ENCODE measurements at places on chromosomes 7 and 10.

DNA sequence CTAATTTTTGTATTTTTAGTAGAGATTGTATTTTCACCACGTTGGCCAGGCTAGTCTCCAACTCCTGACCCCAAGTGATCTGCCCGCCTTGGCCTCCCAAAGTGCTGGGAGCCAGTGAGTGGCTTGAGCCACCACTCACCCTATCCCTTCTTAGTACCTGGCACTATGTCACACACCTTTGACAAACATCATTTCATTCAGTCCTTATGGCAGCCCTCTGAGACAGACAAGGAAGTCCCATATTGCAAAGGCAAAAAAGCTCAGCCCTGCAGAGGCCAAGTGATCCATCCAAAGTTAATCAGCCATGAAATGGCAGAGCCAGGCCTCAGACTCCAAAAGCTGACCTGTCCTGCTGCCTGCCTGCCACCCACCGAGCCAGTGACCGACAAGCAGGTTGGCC is 39.9 kb upstream of the ECHDC3 start:
- no peak for DNase-seq

- no peak for DNase-seq
These were observed 8.8 kb upstream of the ABI1 start for GRCh38 chr10:26869528-26869927.

DNA sequence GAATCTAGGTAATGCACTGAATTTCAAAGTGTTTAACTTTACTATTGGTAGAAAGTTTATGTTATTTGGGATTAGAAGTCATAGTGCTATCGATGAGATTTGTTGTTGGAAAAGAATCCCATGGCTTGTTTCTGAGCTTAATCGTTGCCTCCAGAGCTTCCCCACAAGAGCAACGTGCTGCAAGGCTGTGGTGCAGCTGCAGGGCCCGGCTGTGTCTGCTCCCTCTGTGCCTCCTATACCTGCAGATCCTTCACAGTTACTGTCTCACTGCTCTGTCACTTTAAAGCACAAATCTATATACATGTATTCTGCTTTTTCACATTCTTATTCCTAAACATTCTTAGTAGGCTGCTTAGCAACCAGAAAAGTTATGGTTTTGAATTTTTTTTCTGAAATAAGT is 826.6 kb upstream of the COBL start:
- no peak for DNase-seq

DNA sequence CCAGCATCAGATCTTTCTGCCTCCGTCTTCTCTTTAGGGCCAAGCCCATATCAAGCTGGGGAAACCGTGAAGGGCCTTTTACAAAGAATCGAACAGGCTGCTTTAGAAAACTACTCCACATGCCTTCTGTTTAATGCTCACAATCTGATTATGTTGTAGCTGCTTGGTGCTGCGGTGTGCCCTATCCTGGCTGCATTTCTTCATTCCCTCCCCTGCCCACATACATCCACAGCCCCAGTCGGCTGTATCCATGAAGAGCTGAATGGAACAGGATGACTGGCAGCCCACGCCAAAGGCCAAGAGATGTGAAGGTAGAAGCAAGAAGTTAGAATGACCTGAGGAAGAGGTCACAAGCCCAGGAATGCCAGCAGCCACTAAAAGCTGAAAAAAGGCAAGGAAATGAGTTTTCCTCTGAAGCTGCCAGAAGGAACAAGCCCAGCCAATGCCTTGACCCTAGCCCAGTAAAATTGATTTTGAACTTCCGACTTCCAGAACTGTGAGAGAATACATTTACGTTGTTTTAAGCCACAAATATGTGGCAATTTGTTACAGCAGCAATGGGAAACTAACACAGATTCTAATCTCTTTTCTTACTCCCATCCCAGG is 22.2 kb downstream of the TAS2R41 start:
- no peak for DNase-seq

DNA sequence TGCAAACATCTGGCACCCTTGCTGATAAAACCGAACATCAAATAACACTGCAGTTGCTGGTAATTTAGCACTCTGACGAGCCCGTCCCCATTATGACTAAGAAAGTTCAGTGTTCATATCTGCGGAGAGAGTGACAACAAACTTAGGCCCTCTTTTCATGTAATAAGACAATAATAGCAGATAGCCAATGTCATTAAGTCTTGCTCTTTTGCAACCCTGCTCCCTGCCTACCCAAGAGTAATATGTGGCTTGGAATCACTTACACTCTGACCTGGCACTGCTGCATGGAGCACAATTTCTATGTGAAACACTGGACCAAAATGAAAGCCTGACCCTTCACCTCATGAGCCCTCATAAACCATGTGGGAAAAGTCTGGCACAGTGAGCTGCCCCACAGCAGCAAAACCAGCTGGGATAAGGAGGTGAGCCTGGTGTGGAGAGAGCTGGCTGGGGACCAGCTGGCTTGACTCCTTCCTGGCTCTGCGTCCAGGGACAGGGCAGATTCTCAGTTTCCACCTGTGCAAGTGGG is 86.5 kb downstream of the HIPK2 start:
- no peak for DNase-seq

DNA sequence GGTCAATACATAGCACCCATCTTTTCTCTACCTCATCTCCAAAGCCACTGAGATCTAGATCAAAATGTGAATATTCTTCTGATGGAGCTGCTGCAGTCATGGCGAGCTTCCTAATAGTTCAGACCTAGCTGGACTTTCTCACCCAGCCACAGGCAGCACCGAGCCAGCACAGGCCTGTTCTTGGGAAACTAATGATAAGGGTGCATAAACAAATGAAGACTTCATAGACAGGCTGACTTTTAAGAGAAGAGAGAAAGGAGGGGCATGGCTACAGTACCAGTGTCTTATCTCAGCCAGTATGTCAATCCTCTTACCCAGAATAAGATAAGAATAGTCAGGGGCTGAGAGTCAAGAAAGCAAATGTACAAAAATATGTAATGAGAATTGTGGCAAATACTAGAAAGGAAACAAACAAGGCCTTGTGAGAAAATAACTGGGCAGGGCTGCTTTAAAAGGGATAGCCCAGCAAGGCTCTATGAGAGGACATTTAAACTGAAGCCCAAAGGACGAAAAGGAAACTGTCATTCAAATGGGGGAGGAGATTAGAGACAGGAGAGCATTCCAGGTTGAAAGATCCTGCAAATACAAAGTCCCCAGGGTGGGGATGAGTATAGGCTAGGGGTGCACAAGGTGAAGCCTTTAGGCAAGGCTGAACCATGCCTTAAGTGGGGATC is 21.8 kb upstream of the CDK14 start:
- DNase-seq, result no peak

DNA sequence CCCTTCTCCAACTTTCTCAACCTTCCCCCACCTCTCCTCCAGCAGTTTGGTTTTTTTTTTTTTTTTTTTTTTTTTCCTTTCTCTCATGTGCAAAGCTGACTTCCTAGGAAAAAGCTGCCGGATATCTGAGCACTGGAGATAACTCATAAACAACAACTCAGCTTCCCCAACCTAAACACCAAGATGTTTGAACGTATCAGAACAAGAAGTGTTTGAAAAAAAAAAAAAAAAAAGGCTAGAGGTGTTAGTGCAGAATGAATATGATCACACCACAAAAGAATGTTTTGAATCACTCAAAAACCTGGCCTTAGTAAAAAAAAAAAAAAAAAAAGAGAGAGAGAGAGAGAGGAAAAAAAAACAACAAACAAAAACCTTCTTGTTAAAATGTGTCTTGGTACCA is 11.2 kb downstream of the GATA3 start:
- no peak for DNase-seq

DNA sequence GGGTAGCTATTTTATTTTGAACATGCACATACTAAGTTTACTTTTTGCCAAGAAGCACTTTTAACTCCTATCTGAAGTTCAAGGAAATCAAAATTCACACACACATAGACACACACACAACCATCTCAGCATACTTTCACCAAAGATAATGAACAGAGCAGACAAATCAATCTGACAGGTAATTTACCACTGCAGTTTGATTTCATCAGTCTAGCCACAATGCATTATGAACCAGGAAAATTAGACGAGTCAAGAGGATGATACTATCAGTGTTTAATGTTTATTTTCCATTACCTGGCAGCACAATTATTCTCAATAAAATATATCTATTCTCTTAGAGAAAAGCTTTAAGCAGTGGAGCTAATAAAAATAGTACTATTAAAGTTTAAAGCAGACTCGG is 147.9 kb downstream of the ARHGAP12 start:
- DNase-seq, result no peak

DNA sequence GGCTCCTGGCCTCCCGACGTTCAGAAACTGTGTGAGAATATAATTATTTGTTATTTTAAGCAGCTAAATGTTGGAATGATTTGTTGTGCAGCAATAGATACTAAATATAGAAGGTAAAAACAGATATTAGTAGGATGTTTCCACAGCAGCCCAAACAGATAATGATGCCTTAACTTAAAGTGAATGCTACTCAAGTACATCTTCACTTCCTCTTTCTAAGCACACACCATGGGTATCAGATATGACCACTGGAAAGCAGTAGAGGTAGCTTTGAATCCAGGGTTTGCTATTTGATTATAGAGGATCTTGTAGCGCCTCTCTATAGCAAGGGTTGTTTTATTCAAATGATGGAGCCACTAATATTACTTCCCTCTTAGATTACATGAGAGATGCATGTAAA is 38.2 kb upstream of the BET1 start:
- DNase-seq, result no peak

DNA sequence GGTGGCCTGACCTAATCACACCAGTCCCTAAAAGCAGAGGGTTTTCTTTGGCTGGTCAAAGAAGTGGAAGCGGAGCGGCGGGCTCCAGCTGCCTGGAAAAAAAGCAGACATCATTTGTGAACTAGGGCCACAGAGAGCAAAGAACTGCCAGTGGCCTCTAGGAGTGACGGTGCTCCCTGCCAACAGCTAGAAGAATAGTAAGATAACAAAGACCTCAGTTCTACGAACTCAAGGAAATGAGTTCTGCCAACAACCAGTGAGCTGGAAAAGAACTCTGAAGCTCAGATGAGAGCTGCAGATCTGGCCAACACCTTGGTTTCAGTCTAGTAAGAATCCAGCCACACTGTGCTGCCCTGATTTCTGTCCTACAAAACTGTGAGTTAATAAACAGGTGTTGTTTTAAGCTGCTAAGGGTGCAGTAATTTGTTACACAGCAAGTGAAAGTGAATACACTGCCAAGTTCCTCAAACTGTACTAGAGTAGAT is 178.0 kb downstream of the SRPK2 start:
- no peak for DNase-seq

- DNase-seq, result no peak
These were observed 1125.0 kb downstream of the TYW1 start for GRCh38 chr7:68121655-68122054.

DNA sequence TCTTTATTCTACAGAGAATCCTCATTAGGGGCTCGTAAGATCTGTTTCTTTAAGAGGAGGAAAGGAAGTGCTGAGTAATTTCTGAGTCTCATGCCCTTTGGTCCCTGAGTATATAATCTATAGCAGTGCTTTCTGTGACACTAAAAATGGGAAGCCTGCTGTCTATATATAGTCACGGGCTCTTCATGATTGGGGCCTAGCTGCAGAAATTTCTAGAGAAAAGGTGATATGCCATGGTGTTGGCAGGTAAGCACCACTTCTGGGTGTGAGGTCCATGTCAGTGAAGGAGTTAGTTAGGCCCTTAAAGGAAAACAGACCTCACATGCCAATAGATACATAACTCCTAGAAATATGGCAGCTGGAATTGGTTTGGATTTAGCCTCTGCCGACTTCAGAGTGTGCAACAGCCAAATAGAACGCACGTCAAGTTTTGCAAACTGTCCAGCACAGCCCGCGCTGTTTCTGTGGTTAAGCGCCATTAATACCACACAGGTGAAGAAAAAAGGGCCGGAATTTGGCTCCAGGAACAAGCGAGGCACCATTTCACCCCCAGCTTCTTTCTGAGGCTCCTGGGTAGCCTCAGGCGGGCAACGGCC is 123.2 kb downstream of the TACC2 start:
- DNase-seq, result no peak

DNA sequence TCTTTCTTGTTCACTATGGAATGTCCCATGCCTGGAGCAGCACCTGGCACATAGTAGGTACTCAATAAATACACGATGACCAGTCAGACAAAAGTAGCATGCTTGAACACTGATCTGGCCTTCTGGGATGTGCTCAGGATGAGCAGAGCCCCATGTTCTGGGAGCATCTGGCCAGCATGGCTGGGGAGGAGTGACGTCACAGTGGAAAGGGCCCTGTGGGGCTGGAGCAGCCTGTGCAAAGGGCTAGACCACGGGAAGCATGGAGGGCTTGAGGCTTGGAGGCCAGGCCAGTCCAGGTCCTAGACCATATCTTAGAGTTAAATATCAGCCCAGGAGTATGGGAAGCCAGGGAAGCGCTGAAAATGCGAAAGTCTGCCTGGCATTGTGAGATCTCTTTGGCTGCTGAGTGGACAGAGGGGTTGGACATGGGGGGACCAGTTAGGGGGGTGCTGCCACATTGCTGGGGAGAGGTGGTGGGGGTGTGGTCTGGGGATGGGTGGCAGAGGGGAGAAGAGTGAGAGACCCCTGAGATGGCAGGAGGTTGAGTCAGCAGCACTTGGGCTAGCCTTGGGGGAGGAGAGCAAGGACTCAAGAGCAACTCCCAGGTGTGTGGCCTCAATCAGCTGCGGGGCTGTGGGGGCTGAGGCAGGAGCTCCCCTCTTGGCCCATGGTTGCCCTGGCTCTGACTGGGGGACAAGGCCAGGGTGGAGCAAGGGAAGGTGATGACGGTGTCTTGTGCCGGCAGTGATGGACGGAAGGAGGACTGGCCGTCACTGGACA is 34.9 kb downstream of the ZCCHC24 start:
- no peak for DNase-seq

GRCh38 chr7:90879924-90880323 is 283.8 kb downstream of the CDK14 start:
- DNase-seq, result no peak

DNA sequence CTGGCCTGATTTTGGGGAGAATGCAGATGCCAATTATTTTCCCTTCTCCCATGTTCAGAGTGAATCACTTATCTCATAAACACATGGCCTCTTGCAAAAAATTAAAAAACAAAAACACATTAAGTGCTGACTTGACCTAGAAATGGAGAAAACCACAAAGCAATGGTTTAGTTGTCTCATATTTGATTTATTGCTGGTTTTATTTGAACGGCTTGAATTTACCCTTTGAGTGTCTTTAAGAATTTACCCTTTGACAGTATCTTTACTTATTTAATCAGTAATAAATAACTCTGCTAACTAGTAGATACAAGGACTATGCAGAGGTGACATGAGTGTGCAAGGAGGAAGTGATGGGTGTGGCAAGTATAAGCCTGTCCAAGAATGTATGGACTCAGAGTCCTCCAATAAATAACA is 68.1 kb upstream of the GSDME start:
- no peak for DNase-seq

- no peak for DNase-seq
These were observed 16.3 kb downstream of the VOPP1 start for GRCh38 chr7:55556031-55556430.

- no peak for DNase-seq
These were observed 931.2 kb upstream of the KCND2 start for GRCh38 chr7:119341822-119342221.

GRCh38 chr10:110354322-110354766 is 49.6 kb upstream of the SMNDC1 start:
- peak; percentile 76 for DNase-seq

Data from T-helper 9 cell (primary cell).